Esophagus muscularis mucosa (tissue), 4 donors: ENCODE measurements at places on chromosomes 4 and X. TPM values are rescaled to one million over a fixed set of nuclear protein-coding genes. Genes with fewer than 3 reads are reported as not detected.

- no peaks in the 10 kb centered on the region for H3K36me3 ChIP-seq
- no peak overlapping the region for H3K4me3 ChIP-seq
- no peak overlapping the region for H3K27ac ChIP-seq
- no peaks in the 10 kb centered on the region for H3K4me1 ChIP-seq
- no peak for DNase-seq
- no peaks in the 10 kb centered on the region for H3K27me3 ChIP-seq
Measured at GRCh38 chr4:139643042-139643895, 22.4 kb upstream of the MGST2 start.

DNA sequence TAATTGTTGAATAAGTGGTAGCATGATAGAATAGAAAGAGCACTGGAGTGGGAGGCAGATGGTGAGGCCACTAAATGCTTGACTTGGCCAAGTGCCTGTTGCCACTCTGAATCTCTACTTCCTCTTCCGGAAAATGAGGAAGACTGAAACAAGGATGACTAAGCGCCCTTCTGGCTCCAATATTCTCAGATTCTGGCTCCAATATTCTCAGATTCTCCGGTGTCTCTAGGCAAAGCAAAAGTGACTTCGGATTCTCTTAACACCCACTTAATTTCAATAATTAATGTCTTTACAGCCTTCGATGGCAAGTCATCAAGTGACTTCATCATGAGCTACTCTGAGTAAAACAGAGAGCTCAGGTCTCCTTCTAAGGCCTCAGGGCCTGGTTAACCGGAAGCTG is 402.2 kb upstream of the FGF13 start:
- no peak overlapping the region for H3K4me3 ChIP-seq
- H3K27me3 ChIP-seq = no peaks in the 10 kb centered on the region
- no peak for DNase-seq
- peak overlapping the region; percentile 13 for H3K27ac ChIP-seq

GRCh38 chr4:47744253-47744652 is 93.6 kb downstream of the CORIN start:
- no peak overlapping the region for H3K27ac ChIP-seq
- peaks cover 3% of the 10 kb centered on the region for H3K4me1 ChIP-seq
- DNase-seq = no peak
- no peaks in the 10 kb centered on the region for H3K36me3 ChIP-seq

Gene PDE5A
- total RNA-seq = 154 TPM

- DNase-seq = no peak
- H3K36me3 ChIP-seq = no peaks in the 10 kb centered on the region
- H3K27ac ChIP-seq = no peak overlapping the region
- peaks cover 6% of the 10 kb centered on the region for H3K4me1 ChIP-seq
- H3K4me3 ChIP-seq = no peak overlapping the region
- H3K27me3 ChIP-seq = no peaks in the 10 kb centered on the region
Measured at GRCh38 chr4:120843849-120844527, 78.5 kb downstream of the PRDM5 start.

Gene TMEM165
- 193 TPM for total RNA-seq

DNA sequence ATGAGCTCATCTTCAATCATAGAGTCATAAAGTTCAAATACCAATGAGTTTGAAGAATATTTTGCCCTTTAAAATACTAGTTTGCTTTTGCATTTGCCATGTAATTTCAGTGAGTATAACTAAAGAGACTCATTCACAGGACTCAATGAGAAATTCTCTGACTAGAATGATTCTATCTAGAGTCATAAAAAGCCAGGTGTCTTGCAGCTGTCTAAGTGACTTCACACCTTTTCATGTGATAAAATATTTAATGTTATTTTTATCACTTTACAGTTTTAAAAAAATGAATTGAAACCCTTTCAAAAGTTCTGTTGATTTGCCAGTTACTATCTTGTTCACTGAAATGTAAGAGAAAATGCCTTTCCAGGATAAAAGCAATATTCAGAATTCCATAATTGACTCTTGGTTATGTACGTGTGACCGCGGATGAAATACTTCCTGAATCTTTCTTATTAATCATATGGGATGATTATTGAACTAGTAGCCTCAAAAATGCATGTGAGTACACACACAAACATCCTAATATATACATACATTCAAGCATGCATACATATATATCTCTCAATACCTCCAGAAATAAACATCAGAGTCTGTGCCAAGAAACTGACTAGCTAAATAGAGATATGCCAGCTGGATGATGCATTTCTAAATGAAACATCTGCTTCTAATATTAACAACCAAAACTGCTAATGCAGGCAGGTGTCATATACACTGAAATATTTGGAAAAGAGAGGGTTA is 87.0 kb downstream of the GABRB1 start:
- H3K27me3 ChIP-seq = no peaks in the 10 kb centered on the region
- no peak overlapping the region for H3K4me3 ChIP-seq
- no peaks in the 10 kb centered on the region for H3K4me1 ChIP-seq
- DNase-seq = no peak
- no peak overlapping the region for H3K27ac ChIP-seq

Gene SMIM43
- total RNA-seq = 0.50 TPM

- H3K27me3 ChIP-seq = peaks cover 22% of the 10 kb centered on the region
- no peaks in the 10 kb centered on the region for H3K36me3 ChIP-seq
- no peak for DNase-seq
- peaks cover 5% of the 10 kb centered on the region for H3K4me1 ChIP-seq
- H3K27ac ChIP-seq = no peak within 1 kb of the TSS
Measured at GRCh38 chr4:8592366-8593263, at the start of gene CPZ. TSS of gene CPZ (plus strand) at chr4:8592765. CDS start at chr4:8592834, 69 bp downstream.

DNA sequence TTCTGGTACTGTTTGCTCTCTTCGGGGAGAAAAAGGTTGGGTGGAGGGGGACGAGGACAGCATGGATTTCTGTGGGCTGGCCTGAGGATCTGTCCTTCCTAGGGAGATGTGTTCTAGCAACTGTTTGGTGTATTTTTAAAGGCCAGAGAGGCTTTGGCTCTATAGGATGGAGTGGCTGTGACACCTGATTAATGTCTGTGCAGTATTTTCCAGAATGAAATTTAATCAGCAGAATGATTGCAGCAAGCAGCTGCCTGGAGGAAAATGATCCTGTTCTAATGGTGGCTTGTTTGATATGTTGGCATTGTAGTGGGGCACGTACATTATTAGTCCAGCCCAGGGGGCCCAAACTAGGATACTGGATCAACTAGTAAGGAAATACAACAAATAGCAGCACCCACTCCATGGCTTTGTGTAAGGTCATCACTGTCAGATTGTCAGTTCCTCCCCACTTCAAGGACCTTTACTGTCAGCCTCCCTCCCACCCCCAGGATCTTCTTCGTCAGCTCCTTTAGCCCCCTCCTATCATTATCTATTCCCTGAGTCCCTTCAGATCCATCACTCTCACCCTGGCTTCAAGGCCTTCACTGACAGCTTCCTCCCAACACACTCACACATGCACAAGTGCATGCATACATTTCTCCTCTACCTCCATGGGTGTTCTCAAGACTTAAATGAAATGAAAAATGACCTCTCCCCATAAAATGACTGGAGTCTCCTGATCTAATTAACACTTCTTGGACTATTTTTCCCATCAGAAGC is 10.4 kb upstream of the TMEM255A start:
- no peaks in the 10 kb centered on the region for H3K27me3 ChIP-seq
- no peak for DNase-seq
- no peak overlapping the region for H3K4me3 ChIP-seq
- no peaks in the 10 kb centered on the region for H3K4me1 ChIP-seq
- no peak overlapping the region for H3K27ac ChIP-seq
- H3K36me3 ChIP-seq = no peaks in the 10 kb centered on the region

GRCh38 chr4:113541933-113542332 is 219.6 kb downstream of the CAMK2D start:
- H3K4me3 ChIP-seq = no peak overlapping the region
- peaks cover 6% of the 10 kb centered on the region for H3K4me1 ChIP-seq
- no peak overlapping the region for H3K27ac ChIP-seq
- no peaks in the 10 kb centered on the region for H3K27me3 ChIP-seq
- no peak for DNase-seq

Gene PALLD
- 1,903 TPM for total RNA-seq

Gene APLN
- 0.58 TPM for total RNA-seq

DNA sequence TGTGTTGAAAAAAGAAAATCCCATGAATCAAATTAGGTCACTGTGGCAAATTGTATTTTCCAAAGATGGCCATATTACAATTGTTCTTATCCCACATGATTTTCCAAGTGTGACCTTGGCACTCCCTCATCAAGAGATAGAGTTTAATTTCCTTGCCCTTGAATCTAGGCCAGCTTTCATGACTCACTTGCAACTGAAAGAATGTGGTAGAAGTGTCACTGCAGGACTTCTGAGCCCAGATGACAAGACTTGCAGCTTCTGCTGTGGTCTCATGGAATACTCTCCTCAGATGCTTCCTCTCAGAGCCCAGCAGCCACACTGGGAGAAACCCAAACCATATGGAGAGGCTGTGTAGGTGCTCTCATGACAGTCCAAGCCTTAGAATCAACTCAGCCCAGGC is 139.0 kb downstream of the ADAMTS3 start:
- H3K4me1 ChIP-seq = no peaks in the 10 kb centered on the region
- no peaks in the 10 kb centered on the region for H3K36me3 ChIP-seq
- H3K4me3 ChIP-seq = no peak overlapping the region

Gene CD40LG
- total RNA-seq = not detected

Gene HPGD
- 63.3 TPM for total RNA-seq

DNA sequence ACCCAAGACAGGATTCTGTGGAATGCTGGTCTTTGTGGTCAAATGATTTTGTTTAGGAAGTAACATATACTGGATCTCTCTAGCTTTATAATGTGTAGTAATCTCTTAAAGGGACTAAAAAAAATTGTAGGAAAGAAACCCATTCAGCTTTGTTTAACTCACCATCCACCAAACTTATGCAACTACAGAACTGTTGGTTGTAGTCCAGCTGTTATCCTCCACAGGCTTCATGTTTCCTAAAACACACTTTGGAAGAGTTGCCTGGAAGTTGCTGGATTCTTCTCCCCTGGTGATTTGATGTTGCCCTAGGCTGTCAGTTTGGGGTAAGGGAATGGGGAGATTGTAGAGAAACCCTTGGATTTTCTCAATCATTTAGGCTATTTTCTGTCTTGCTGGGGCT is 89.3 kb downstream of the RLIM start:
- no peaks in the 10 kb centered on the region for H3K27me3 ChIP-seq
- H3K36me3 ChIP-seq = no peaks in the 10 kb centered on the region
- H3K4me3 ChIP-seq = no peak overlapping the region
- H3K4me1 ChIP-seq = no peaks in the 10 kb centered on the region

Gene DDX53
- not detected for total RNA-seq

Gene ANXA10
- not detected for total RNA-seq

Gene MAGEE2
- total RNA-seq = not detected

GRCh38 chr4:122309988-122310626 is 68.7 kb upstream of the ADAD1 start:
- H3K27me3 ChIP-seq = no peaks in the 10 kb centered on the region
- no peaks in the 10 kb centered on the region for H3K4me1 ChIP-seq
- no peak for DNase-seq
- H3K36me3 ChIP-seq = peaks cover 69% of the 10 kb centered on the region

DNA sequence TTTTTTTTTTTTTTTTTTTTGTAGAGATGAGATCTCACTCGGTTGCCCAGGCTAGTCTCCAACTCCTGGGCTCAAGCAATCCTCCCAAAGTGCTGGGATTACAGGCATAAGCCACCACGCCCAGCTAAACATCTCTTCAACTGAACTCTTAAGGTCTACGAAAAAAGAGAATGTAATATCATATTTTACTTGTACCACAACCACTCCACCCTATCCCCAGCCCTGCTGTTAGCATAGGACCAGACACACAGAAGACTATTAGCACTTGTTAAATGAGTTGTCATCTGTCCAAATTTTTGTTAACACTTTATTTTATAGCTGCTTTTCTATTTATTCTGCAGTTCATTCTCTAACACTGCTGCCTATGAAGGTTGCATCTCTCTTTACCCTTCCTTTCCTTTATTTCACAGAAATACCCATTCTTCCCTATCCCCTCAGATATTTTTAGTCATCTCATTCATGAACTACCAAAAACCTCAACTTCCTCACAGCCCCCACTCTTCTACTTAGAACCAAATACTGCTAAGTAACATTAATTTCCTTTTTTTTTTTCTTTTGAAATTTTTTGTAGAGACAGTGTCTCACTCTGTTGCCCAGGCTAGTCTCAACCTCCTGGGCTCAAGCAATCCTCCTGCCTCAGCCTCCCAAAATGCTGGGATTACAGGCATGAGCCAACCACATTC is 10.1 kb downstream of the SNX12 start:
- no peaks in the 10 kb centered on the region for H3K27me3 ChIP-seq
- H3K27ac ChIP-seq = no peak overlapping the region

Gene FAM199X
- 20.9 TPM for total RNA-seq

GRCh38 chr4:37816006-37816405 is 10.5 kb upstream of the PGM2 start:
- no peak overlapping the region for H3K27ac ChIP-seq
- DNase-seq = peak; percentile 34
- no peak overlapping the region for H3K4me3 ChIP-seq
- no peaks in the 10 kb centered on the region for H3K36me3 ChIP-seq
- H3K27me3 ChIP-seq = no peaks in the 10 kb centered on the region

DNA sequence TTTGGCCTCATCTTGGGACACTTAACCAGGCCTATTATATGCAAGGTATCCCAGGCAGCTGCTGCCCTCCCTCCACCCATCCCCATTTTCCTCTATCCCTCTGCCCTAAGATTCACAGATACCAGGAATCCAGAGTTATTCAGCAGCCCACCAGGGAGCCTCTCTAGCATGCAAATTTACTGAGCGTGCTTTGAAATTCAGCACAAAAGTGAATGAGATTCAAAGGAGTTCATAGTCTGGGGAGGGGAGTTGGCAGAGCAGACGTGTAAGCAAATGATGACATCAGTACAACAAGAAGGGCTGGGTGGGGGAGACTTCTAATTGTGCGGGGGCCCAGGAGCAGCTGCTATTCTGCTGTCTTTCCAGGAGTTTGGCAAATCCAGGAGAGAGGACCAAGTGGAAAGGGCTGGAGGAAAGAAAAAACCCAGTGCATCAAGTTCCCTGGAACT is 1.7 kb upstream of the MTM1 start:
- no peaks in the 10 kb centered on the region for H3K36me3 ChIP-seq
- no peak overlapping the region for H3K27ac ChIP-seq
- H3K27me3 ChIP-seq = no peaks in the 10 kb centered on the region
- H3K4me1 ChIP-seq = peaks cover 9% of the 10 kb centered on the region
- no peak overlapping the region for H3K4me3 ChIP-seq

Gene HSFX1
- total RNA-seq = 1.2 TPM

DNA sequence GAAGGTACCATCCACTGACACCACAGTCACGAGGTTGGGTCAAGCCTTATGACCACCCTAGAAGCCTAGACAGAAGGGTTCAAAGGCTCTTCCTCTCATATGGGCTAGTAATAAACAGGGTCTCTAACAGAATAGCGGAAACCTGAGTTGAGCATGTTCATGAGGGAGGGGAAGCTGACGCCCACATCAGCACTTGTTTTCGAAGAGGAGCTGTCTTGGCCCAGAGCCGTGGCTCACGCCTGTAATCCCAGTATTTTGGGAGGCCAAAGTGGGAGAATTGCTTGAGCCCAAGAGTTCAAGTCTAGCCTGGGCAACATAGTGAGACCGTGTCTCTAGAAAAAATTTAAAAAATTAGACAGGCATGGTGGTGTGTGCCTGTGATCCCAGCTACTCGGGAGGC is 21.5 kb upstream of the TMSB4X start:
- no peak overlapping the region for H3K4me3 ChIP-seq
- no peak for DNase-seq
- H3K36me3 ChIP-seq = no peaks in the 10 kb centered on the region

Gene CENPI
- 1.7 TPM for total RNA-seq
